Stimulated activated CD4-positive, alpha-beta T cell treated with anti-CD3 and anti-CD28 coated beads, Interleukin-15, amount 100 ng/mL, for 24 hours (primary cell): ENCODE measurements at places on chromosomes 6 and 20.

DNA sequence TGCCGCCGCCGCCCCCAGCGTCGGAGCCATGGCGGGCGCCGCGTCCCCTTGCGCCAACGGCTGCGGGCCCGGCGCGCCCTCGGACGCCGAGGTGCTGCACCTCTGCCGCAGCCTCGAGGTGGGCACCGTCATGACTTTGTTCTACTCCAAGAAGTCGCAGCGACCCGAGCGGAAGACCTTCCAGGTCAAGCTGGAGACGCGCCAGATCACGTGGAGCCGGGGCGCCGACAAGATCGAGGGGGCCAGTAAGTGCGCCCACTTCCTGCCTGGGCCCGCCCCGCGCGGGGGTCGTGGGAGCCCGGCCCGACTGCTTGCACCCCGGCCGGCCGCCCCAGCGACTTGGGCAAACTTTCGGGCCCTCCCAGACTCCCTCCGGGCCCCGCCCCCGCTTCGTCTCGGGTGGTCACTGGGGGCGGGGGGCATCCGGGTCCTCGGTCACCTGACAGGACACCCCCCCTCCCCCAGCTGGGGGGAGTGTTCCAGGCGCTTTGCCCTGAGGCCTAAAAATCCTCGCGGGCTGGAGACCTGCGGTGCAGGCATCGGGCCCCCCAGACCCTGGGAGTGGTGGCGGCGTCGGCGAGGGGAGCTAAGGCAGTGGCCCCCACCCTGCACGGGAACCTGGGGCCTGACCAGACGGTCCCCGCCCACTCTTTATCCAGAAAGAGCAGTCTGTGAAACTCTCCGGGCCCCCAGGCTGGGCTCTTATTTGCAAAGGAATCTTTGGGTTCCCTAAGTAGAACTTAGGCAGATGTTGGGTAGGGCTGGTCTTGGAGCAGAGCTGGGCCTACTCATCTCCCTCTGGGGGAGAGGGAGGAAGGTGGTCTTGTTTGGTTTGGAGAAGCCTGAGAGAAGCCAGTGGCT lies 501 bp downstream of the PLCG1 start:
- DNase-seq: peak; percentile 75

GRCh38 chr20:44765701-44766347 lies 20.2 kb downstream of the KCNK15 start:
- DNase-seq: no peak

GRCh38 chr6:7138921-7139358 lies 31.2 kb downstream of the RREB1 start:
- no peak for DNase-seq

DNA sequence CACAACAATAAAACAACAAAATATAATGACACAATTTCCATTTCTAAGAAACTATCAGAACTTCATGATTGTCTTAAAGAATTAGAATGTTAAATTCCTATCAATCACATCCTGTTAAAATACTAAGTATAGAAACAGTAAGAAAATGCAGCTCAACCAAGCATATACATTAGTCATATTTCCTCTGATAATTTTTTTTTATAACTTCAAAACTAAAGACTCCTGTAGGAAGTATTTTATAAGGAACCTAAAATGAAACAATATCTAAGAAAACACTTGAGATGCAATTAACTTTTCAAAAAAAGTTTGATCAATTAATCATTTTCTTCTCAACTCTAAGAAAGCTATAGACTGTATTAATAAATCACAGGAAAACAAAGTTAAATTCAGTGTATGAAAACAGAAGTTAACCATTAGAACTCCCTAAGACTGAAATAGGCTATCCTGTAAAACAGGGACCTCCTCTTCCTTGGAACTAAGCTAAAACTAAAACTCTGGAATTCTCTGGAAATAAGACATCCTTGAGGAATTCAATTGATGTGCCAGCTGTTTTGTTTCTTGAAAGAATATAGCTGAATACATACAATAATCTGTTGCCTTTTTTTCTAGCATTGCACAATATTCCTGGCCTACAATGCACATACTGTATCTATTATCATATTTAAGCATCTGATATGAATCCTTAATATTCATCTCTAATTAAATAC lies 19.8 kb downstream of the FKBP5 start:
- DNase-seq: no peak

DNA sequence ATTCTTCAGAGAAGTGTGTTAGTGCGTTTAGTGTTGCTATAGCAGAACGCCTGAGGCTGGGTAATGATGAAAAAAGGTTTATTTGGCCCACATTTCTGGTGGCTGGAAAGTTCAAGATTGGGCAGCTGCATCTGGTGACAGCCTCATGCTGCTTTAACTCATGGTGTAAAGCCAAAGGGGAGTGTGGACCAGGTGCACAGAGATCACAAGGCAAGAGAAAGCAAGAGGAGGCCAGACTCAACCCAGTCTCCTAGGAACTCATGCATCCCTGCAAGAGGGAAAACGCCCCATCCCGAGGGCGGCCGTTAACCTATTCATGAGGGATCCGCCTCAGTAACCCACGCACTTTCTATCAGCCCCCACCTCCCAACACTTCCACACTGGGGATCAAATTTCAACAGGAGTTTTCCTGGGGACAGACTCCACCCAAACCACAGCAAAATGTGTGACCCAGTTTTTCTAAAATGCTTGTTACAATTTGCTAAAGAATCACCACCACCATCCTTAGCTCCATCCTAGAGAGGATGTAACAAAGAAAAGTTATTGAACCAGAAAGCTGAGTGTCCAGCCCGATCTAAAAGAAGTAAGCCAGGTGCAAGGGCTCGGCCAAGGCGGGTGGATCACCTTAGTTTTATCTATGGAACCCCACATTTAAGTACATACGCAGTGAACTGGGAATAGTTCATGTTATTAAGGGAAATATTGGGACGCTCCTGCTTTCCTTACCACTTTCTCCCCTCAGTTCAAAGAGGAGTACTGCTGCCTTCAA lies 164.8 kb downstream of the QKI start:
- DNase-seq: no peak

DNA sequence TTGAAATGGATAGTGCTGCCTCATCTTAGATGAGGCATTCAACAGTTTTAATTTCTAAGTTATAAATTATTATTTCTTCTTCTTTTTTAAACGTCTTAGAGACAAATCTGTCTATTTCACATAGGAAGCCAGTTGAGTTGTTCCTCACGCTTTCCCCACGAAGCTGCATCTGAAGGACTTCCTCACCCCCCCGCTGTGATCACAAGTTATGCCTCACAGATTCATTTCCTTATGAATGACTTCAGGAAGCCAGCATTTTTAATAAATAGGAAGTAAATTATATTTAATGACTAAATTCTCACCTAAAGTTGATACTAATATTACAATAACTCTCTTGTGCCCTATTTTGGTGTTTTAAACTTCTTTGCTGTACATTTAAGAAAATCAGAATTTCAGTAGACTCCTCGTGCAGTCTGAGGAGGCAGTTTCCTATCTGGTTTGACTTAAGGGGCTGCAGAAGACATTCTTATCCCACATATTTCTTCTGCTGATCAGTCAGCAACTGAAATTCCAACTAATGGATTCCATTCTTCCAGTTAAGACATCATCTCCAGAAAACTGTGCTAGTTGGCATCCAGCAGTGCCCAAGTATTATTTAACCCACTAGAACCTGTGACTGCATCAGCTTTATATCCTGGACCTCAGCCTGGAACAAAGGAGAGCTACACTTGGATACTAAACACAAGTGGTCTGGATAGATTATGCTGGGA lies 182.7 kb upstream of the CCN2 start:
- DNase-seq: no peak

DNA sequence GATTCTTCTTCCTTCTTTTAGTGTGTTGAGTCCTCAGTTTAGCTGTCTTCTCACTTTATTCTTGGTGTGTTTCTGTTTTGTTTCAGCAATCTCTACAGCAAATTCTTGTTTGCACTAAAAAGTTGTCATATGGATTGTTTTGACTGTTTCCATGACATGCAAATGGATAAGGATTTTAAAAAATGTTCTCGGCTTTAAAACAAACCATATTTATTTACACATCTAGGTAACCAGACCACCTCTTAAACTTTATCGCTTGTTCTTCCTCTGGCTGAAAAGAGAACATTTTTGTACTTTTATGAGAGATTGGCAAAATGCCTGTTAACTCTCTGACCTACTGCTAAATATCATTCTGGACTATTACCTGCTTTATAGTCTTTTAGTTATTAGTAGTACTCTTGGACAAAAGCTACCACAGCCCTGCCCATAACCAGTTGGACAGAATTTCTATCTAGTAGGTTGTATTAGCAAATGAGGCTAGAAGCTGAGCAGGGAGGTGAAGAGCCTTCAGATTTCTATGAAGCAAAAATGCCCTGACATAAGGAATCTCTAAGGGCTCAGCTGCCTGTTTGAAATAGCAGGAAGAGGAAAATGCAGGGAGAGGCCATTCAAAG lies 268.3 kb downstream of the CD109 start:
- no peak for DNase-seq

- DNase-seq: no peak
These were observed 407.8 kb downstream of the CBLN4 start for GRCh38 chr20:55597526-55597925.

- DNase-seq: no peak
These were observed 14.5 kb downstream of the CD109 start for GRCh38 chr6:73710470-73710869.

GRCh38 chr20:44838521-44838920 lies 28.2 kb upstream of the RIMS4 start:
- no peak for DNase-seq

- DNase-seq: no peak
These were observed 44.5 kb upstream of the STMND1 start for GRCh38 chr6:17057322-17057721.

GRCh38 chr6:13883966-13884365 lies 40.8 kb upstream of the RNF182 start:
- no peak for DNase-seq
